ENCODE measurements at places on chromosomes 11 and 22.

GRCh38 chr11:114197799-114198500 lies 98.2 kb upstream of the NNMT start:
- DNase-seq: no peak

- DNase-seq: no peak
Observed at GRCh38 chr22:24685531-24686190, 82.7 kb downstream of the GGT1 start.

DNA sequence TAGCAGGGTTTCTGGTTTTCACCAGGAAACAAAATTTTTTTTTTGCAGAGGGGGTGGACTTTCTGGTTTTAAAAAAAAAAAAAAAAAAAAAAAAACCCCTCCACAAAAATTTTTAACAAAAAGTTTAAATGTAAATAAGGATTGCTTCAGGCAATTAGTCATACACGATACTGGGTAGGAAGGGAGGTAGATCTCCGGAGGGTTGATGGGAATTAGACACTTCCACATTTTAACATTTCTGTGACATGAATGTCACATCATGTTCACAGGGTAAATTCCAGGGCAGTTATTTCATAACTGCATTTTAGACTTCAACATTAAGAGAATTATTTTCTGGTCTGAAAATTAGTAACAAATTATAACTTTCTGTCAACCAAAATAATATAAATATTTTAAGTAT lies 15.9 kb downstream of the NUP98 start:
- no peak for DNase-seq

DNA sequence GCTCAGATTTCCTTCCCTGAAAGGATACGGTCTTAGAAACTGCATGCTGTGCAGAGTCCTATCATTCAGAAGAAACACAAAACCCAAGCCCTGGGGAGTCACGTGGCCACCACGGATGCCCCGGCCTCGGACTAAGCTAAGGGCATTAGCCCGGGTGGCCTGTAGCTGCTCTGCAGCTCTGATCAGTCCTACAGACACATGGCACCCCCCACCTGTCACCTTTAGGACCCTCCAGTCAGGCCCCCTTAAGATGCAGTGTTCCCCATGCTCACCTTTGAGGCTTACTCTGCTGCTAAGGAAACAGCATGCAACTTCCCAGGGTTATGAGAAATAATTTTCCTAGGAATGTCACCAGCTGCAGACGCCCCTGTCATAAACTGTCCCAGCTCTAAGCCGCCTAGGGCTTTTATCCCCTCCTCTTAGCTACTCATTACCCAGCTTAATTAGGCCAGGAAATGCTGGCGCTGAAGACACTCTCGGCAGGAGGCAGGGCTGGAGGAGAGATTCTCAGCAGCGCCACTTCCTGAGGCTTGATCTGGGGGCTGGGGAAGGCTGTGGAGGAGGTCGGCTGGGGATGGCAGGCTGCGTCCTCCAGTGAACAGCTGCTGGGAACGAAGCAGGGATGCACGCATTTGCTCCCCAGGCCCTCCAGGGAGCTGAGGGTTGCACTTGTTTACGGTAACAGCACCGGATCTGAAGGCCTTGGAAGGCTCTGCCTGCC lies 47.2 kb upstream of the ADA2 start:
- DNase-seq: no peak

DNA sequence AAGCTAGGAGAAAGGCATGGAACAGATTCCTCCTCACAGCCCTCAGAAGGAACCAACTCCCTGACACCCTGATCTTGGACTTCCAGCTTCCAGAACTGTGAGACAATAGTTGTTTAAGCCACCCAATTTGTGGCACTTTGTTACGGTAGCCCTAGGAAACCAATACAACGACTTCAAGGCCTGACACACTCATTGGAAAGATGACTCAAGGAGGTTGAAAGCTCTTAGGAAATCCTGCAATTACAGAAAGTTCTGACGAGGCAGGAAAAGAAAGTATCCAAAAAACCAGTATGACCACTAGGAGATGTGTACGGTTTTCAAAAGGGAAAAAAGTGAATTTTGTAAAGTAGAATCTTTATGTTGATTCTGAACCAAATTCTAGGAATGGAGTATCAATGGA lies 161.4 kb downstream of the SWAP70 start:
- no peak for DNase-seq

DNA sequence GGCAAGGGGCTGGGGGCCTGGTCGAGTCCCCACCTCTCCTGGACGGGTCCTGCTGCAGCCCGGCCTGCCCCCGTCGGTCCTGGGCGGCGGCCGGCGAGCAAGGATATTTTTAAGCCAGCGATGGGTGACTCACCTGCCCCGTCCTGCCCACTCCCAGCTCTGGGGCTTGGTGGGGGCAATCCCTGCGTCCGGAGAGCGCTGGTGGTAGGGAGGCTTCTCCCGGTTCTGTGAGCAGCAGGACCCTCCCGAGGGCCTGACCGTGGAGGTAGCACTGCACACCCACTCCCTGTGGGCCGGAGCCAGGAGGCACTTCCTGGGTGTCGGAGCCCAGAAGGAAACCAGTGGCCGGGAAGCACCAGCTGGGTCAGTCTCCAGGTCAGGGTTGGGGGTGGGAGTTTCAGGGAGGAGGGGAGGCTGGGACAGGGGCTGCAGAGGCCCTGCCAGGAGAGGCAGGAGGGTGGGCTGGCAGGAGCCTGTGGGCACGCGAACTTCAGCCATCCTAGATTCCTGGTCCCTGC lies 467 bp downstream of the EPS8L2 start:
- DNase-seq: no peak
